ENCODE measurements at places on chromosomes 2 and 18. TPM values are rescaled to one million over a fixed set of nuclear protein-coding genes. Genes with fewer than 3 reads are reported as not detected.

Gene TRABD2A
- total RNA-seq, result 1.1 TPM

Gene CDH2
- 37.9 TPM for total RNA-seq

Gene TXNDC2
- total RNA-seq, result not detected

Gene TMEM17
- total RNA-seq, result 4.3 TPM

Gene OTOS
- not detected for total RNA-seq

Gene SLC16A14
- 10.1 TPM for total RNA-seq

Gene HOXD1
- total RNA-seq, result 5.5 TPM

Gene PKP4
- total RNA-seq, result 138 TPM

Gene THOC1
- 95.9 TPM for total RNA-seq

Data from metanephros (tissue), 2 donors.